ENCODE measurements at places on chromosomes 7 and 10.

DNA sequence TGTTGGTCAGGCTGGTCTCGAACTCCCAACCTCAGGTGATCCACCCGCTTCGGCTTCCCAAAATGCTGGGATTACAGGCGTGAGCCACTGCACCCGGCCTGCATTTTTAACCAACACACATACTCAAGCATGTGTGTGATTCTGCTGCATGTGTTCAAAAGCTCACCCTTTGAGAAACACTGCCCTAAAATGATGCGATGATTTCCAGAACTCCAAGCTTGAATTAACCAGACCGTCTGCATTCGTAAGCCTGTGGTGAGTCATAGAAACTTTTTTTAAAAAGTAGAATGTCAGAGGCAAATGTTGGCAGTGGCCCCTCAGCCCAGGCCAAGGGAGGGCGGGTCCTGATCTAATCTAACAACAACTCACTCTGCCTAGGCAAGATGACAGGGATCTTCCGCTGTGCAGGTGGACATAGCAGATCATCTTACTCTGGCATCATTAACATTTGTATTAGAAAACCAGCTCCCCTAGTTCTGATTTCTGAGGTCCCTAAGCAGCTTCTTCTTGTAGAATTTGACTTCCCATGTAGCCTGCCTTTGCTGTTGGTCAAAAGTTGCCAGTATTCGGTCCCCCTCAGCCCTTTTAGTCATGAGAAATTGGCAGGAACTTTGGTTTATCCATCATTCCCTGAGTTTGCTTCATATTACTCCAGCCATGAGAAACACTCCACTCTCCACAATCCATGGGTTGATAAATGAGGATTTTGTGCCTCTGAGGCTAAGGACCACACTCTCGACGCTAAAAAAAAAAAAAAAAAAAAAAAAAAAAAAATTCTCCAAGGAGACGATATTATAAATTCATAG is 190.4 kb downstream of the SKIDA1 start:
- DNase-seq, result no peak

DNA sequence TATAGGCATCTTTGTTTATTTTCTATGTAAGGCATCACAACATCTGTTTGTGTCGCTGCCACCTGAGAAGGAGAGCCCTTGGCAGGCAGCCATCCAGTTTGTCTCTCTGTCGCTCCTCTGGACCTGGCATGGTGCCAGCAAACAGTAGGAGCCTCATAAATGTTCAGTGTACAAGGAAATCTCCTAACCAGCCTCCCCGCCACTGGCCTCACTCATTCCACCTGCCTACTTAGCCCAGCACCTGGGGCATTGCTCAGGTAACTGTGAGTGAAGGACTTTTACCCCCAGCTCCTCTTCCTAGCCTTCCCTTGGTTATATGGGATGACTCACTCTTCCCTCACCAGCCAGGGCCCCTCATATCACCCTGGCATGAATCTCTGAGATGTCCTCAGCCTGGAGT is 61.7 kb upstream of the NPTX2 start:
- DNase-seq, result no peak

- no peak for DNase-seq
Measured at GRCh38 chr7:102843850-102844249, 69.0 kb upstream of the LRRC17 start.

DNA sequence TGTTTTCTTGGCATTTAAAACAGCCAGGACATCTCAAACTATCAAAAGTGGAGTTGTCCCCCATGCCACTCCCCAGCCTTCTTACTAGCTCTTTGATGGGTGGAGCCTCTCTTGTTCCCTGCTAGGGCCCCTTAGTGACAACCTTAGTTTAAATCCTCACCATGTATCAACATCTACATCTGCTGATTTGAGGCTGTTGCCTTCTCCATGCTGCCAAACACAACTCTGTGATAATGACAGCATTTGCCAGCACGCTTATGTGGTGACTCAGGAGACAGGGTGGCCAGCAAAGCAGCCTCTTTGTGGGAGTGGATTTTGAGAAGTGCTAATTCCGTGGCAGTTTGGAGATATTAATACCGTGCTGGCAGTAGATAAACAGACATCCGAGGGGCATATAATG is 145.4 kb downstream of the LRRC4 start:
- DNase-seq, result no peak

DNA sequence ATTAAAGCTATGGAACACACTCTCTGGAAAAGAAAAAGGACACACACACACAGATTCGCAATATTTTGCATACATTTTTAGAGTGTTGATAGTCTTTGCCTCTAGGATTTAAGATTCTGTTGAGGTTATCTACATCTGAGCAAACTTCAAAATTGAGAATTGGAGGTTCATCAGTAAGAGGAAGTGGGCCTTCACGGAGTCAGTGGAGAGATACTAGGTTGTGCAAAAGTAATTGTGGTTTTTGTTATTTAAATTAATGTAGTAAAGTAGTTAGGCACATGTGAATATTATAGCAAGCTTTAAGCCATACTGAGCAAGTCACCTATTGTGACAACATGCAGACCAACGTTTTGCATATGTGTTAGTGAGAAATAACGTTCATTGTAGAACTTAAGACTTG is 19.8 kb upstream of the NXPH1 start:
- DNase-seq, result no peak

- peak; percentile 20 for DNase-seq
Measured at GRCh38 chr10:14009371-14010100, 321.2 kb downstream of the FRMD4A start.

DNA sequence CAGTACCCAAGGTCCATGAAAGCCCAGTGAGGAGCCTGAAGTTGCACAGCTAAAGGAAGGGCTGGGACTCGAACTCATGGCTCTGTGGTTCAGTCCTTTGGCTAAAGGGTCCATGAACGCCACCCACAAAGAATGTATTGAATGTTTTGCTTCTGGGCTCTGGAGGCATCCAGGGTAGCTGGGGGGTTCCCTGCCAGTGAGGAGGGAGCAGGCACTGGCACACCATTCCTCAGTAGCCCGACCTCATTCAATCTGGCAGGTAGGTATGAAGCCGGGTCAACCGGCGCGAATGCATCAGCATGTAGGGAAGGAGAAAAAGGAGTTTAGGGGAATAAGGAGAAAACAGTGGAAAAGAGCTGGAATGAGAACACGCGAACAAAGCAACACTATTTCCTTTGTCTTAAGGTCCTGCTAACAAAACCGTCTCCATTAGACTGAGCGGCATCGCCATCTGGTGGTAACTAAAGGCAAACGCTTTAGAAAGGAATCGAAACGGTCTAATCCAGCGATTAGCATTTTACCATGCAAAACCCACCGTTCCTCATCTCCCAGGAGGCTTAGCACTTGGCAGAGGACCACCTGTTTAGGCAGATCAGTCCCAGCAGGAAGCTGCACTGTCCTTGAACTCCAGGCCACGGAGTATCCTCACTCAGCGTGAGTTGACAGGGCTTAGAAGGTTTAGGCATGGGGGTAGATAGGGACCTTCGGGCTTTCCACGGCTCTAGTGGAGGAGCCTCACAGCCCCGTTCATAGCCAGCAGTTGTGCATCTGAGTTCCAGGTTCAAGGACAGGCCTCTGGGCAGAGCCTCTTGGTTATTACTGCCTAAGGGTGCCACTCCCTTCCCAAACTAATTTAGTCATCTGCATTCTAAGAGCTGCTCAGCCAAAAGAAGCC is 122.8 kb downstream of the UBE2H start:
- no peak for DNase-seq

DNA sequence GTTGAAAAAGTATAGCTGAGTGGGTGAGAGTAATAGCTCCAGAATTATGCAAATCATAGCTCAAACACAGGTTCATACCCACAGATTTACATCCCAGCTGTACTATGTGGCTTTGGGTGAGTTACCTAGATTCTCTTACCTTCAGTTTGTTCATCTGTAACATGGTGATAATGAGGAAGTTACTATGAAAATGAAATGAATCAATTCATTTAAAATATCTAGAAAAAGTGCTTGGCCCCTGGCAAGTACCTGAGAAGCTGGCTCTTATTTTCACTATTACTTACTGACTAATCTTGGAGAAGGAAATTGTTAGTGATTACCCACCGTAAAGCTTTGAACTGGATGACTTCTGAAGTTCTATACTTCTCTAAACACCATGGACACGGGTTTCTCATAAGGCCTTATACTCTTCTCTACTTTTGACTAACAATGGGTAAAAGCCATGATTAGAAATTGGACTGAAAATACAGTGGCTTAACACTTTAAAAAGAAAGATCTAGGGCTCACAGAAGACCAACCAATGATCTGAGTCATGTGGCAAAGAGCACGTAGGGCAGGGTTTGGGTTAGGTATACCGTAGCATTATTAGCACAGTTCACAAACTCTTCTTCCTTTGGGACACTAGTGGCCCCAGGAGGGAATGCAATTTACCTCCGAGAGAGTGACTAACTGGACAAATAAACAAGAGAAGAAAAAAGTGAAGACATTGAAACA is 149.2 kb downstream of the PLPP4 start:
- DNase-seq, result no peak

DNA sequence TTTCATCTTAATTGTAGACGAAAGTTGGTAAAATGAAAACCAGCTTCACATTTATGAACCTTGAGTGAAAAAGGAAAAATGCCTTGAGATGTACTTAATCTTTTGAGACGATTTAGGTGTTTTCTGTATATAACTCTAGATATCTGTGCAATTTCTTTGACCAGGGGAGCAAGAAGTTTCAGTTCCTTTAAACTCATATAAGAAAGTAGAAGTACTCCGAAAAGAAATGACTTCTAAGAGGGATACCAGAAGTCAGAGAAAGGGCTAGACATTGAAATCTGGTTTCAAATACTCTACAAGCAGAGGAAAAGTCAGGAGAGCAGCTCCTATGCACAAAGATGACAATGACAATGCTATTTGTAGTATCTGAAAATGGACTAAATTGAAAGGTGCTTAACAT is 303.7 kb downstream of the BAMBI start:
- no peak for DNase-seq

DNA sequence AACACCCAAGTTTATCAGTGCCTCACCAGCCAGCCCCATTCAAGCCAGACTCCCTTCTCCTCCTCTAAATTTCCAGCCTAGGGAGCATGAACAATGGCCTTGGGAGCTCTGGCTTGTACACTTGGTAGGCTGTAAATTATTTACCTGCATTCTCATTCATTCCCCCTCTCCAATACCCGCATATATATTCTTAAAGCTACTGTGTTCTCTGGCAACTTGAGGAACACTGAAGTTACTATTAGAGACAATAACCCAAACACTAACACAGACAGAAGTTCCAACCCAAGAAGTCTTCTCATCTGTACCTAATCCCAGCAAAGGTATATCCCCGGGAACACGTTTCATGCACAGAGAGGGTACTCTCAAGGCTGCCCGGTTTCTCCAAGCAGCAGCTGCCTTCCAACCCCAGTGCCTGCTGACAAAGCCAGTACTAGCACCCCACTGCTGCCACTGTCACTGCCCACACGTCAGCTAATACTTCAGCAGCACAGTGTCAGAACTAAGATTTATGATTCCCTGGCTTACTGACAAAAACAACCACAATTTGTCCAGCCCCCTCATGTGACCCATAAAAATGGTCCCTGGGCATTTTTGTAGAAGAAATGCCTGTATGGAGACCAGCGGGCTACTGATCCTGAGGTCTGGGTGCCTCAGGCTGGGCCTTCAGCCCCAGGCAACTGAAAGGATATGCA is 3.1 kb downstream of the WDR91 start:
- DNase-seq, result no peak

DNA sequence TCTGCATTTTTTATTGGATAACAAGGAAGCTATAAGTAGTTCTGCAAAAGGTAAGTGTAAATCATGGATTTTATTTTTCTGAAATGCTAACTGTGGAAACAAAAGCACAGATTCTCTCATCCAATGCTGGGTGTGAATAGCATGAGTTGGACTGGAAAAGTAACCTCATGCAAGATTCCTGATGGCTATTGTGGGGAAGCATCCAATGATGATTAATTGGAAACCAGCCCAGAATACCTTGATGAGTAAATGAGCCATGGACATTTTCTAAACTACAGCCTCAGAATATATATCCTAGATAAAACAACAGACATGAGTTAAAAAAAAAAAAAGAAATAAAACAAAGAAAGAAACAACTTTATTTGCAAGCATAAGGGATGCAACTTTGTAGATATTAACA is 934.6 kb downstream of the CCSER2 start:
- no peak for DNase-seq

DNA sequence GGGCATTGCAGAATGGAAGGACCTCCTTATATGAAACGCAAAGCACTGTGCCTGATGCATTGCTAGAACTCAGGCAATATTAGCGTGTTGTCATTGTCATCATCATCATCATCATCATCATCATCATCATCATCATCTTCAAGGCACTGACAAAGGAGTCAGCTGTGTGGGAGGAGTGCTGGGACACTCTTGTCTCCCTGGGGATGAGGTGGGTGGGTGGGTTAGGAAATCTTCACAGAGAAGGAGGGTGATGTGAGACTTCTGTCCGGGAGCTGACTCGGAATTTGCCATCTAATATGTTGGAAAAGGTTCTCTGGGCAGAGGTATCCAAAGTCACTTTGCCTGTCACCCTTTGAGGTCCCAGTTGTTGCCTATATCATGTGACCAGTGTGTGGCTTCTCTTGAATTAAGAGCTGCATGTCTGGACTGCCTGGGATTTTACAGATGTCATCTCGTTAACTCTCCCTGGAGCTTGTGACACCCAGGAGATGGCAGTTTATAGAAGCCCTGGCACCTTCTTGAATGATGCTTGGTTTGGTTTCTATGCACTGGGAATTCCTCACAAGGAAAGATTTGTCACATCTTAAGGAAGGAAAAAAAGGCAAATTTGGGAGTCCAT is 7.1 kb downstream of the HTRA1 start:
- no peak for DNase-seq

DNA sequence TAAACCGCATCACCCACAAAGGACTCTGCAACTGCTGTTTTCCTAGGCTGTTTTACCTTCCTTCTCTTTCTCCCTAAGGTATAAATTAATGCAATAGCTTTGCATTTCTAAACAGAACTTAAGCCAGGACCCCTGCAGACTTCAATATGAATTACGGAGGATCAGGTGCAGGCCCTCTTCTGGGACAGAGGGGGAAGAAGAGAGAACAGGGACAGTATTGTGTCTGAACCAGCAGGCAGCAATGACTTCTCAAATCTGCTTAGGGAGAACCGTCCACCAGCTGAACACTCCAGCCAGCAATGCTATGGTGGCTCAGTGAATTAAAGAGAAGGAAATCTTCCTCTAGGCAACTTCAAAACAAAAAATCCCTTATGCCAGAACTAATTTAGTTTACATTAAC is 35.7 kb downstream of the POLR3A start:
- DNase-seq, result no peak

- DNase-seq, result no peak
Measured at GRCh38 chr10:98169379-98169778, 34.9 kb downstream of the R3HCC1L start.

All from stimulated activated CD8-positive, alpha-beta memory T cell treated with anti-CD3 and anti-CD28 coated beads, Interleukin-4, amount 100 ng/mL, for 4 hours (primary cell).